ENCODE measurements at places on chromosomes 4 and X.

- no peak for DNase-seq
Measured at GRCh38 chr4:48431401-48431800, 51.7 kb upstream of the SLC10A4 start.

GRCh38 chr4:54742636-54743399 is 85.1 kb downstream of the KIT start:
- DNase-seq, result no peak

DNA sequence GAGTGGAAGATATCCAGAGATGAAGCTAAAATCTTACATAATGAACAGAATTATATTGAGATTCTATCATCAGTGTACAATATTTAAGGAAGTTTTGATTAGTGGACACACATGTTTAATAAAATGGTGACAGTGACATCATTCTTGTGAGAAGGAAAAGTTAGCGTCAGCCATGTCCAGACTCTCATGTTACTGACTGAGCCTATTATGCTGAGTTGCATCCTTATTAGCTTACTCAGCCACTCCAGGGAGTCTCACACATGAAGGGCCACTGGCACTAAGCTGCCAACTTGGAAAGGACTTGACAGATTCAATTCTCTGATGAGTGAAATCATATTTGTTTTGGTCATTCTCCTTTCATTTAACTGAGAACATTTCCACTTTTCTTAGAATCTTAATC is 170.6 kb downstream of the BANK1 start:
- no peak for DNase-seq

DNA sequence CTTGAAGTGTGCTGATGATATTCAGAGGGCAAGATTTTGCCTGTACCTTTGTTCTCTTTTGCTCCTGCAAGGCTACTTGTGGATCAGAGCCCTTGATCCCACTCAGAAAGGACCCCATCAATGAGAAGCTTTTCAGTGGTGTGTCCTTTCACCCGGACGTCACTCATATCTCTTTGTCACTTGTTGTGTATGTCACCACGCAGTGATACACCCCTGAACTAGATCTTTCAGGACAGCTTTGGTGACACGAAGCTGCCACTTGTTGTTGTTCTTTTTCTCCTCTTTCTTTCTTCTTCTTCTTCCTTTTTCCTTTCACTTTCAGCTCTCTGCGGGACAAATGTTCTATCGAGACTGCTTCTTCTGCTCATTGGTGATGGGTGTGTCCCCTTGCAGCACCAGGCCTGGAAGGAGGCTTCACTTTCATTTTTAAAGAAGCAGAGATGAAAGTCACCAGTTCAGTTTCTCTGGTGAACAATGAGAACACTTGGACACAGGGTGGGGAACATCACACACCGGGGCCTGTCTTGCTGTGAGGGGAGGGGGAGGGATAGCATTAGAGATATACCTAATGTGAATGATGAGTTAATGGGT is 83.6 kb downstream of the NBDY start:
- no peak for DNase-seq

GRCh38 chrX:44943007-44943406 is 70.0 kb downstream of the KDM6A start:
- DNase-seq, result no peak

DNA sequence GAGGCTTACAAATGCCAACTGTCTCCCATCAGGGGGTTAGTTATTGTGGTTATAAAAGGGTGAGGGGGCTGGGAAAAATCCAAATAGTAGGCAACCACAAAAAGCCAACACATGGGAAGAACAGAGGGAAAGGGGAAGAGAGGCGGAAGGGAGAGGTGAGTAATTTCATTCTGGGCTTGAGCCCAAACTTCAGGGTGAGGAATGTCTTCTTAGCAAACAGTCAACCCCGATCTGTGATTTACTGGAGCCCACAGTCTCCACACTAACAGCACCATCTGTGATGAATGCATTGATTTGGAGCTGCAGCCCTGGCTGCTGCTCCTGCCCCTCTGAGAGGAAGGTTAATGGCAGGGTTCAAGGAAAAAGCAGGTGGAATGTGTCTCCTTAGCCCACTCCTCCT is 162.2 kb upstream of the GPR101 start:
- no peak for DNase-seq

- DNase-seq, result no peak
Measured at GRCh38 chrX:63514569-63515080, 163.5 kb upstream of the SPIN4 start.

DNA sequence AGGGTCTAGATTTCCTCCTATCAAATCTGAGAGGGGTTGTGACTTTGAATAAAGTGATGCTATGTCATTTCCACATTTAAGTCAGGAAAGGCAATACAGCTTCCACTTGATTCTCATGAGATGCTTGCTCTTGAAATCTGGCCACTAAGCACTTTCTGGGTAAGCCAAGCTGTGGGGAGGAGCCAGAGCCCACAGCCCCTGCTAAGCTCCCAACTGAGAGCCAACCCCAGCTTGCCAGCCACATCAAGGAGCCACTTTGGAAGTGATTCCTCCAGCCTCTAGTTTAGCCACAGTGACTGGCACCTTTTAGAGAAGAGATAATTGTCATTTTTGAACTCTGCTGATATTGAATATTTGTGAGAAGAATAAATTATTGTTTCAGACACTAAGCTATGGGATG is 1441.5 kb upstream of the IGFBP7 start:
- no peak for DNase-seq

DNA sequence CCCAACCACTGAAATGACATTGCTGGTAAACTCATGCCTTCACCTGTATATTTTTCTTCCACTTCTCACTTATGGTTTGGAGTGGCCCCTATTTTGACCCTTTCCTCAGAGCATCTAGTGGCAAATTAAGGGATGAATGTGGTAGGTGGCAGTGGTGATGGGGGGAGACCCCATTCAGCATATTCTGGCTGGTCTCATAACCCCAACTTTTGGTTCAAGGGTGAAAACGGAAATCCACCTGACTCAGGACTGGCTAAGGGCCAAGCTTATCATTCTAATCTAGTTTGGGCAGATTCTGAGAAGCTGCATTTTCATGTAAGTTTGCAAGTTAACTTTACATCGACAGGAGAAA is 47.0 kb upstream of the NSUN7 start:
- DNase-seq, result peak; percentile 45

GRCh38 chrX:148878371-148878770 is 378.0 kb downstream of the AFF2 start:
- DNase-seq, result no peak

- peak; percentile 56 for DNase-seq
Measured at GRCh38 chr4:84971319-84971932, 4.9 kb upstream of the WDFY3 start.

DNA sequence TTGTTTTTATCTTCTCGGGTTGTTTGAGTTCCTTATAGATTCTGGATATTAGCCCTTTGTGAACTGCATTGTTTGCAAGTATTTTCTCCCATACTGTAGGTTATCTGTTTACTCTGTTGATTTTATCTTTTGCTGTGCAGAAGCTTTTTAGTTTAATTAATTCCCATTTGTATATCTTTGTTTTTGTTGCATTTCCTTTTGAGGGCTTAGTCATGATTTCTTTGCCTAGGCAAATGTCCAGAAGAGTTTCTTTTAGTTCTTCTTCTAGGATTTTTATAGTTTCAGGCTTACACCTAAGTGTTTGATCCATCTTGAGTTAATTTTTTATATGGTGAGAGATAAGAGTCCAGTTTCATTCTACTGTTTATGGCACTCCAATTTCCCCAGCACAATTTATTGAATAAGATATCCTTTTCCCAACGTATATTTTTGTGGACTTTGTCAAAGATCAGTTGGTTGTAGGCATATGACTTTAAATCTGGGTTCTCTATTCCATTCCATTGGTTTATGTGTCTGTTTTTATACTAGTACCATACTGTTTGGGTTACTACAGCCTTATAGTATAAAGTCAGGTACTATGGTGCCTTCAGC is 54.3 kb downstream of the EGF start:
- no peak for DNase-seq

- DNase-seq, result no peak
Measured at GRCh38 chr4:119942806-119943205, 123.8 kb downstream of the MAD2L1 start.

GRCh38 chr4:90982813-90983212 is 855.6 kb downstream of the CCSER1 start:
- DNase-seq, result no peak

DNA sequence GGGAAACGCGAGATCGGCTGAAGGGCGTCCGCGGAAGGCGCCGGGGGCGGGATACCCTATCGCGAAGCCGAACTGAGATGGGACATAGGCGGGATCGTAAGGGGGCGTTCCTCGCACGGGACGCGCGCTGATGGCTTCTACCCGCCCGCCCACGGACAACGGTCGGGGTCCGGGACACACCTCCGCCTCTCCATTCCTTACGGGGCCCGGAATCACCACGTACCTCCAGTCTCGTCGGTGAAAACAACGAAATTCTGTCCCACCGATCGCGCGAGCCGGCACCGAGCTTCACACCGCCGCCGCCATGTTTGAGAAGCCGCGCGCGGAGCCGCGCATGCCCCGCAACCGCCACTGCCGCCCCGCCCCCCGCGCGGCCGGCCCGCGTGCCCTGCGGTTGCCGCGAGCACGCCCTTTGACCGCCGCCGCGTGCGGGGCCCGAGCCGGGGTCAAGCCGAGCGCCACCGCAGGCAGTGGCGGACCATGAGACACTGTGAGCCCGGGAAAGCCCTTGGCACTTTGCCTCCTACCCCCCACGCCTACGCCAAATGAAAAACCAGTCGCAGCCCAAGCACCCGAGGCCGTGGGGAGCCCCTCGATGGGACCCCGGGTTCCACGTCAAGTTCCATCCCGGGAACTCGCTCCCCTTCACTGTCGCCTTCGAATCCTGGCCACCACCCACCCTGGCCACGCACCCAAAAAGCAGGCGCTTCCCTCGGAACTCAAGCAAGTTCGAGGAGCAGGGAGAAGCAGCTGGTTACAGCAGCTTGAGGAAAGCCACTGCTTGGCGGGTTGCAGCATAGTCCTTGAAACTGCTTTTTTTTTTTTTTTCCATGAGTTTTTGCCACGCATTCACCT is at the start of gene SCML2:
SCML2 (minus strand) TSS at position 320 of the 855 bp plus-strand sequence. CDS start 20,617 bp downstream, outside the sequence.
- DNase-seq, result peak; percentile 81

DNA sequence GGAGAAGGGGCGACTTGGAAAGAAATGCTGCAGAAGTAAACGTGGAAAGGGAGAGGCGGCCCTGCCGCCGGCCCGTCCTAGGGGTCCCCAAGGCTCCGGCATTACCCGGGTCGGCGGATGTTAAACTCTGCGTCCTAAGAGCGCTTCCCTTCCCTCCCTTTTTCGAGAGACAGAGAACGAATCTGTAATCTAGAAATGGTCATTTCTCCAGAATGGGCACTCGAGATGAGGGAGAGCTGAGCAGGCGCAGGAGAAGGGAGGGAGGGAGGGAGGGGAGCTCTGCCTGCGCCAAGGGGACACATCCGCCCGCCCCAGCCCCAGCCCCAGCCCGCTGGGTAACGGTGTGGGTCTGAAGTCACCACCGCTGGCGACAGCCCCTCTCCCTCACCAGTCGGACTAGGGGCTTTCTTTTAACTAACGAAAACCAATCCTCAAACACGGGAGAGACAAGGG is 1.7 kb downstream of the HCFC1 start:
- no peak for DNase-seq

- DNase-seq, result no peak
Measured at GRCh38 chr4:92334716-92335350, 31.1 kb downstream of the GRID2 start.

GRCh38 chr4:168600796-168601583 is 104.1 kb downstream of the PALLD start:
- no peak for DNase-seq

GRCh38 chr4:6178757-6179156 is 21.6 kb downstream of the JAKMIP1 start:
- no peak for DNase-seq

DNA sequence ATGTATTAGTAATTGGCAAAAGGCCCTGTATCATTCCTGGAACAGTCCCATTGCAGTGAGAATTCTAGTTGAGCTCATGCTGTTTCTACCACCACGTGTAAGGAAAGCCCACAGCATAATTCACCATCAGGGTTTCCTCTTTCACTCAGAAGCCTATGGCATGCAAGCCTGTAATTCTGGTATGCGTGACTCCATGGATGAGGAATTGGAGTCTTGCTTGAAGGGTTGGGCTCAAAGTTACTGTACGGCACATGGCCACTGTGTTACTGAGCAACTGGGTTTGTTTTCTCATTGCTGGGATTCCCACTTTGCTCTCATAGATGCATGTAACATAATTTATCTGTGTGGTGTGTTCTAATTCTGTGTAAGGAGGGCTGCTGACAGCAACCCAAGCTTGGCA is 132.3 kb upstream of the NR3C2 start:
- DNase-seq, result no peak

GRCh38 chr4:185219551-185220344 is 10.3 kb downstream of the SNX25 start:
- DNase-seq, result peak; percentile 63

DNA sequence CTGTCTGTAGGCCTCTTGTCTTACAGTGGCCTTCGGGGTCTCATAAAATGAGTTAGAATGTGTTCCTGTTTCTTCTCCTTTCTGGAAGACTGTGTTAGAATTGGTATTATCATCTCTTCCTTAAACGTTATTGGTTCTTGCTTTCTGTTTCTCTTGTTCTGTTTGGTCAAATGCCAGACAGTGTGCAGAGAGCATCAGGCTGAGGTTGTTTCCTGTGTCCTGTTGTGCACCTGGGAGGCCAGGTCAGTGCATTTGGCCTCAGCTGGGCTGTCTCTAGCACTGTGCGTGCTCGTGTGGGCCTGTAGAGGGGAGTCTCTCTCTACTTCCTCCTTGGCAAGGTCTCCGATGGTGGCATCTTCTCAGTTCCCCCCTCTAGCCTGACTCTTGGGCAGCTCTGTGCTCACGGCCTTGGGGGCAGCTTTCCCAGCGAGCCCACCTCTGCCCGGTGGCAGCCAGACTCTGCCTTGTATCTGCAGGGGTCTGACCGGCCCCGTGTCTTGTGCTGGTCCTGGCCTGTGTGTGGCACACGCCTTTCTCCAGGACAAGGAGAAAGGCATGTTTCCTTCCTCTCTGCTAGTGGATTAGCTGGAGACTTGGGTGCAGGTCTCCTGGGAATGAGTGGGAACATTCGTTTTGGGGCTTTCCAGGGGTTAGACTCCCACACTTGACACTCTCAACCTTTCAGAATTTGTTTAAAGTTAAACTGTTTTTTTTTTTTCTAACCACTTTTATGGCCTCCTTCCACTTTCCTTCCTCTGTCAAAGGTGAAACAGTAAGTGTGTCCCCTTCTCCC is 62.3 kb downstream of the FAM193A start:
- no peak for DNase-seq

DNA sequence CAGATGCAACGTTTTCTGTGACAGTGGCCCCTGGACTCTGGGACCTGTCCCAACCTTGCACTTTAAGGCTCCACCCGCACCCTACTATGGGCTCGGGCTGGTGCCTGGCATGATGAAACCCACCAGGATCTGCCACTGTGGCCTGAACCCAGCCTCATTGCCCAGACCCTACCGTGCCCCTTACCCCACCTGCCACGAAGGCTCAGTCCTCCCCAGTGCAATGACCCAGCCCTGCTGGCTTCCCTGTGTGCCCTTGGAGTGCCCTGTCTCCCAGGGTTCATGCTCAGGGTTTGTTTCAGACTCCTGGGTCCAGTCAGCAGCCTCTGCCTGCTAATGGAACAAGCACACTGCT is 3.1 kb downstream of the UVSSA start:
- no peak for DNase-seq

DNA sequence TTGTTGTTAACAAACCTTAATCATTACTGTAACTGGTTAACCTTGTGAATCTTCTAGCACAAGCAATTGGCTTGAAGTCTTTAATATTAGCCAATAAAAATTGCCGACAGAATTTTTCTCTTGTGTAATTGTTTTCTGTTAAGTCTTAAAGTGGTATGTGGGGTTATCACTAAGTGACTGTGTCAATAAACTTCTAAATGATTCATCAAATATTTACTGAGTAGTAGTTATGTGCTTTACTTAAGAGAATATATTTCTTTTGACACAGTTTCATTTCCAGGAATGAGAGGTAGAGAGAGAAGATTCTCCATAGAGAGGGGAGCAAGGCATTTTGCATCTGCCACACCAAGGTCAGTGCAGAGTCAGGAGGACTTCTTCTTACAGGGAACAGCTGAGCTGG is 2361.6 kb upstream of the AGA start:
- no peak for DNase-seq
